ENCODE measurements at places on chromosomes 3 and 15.

DNA sequence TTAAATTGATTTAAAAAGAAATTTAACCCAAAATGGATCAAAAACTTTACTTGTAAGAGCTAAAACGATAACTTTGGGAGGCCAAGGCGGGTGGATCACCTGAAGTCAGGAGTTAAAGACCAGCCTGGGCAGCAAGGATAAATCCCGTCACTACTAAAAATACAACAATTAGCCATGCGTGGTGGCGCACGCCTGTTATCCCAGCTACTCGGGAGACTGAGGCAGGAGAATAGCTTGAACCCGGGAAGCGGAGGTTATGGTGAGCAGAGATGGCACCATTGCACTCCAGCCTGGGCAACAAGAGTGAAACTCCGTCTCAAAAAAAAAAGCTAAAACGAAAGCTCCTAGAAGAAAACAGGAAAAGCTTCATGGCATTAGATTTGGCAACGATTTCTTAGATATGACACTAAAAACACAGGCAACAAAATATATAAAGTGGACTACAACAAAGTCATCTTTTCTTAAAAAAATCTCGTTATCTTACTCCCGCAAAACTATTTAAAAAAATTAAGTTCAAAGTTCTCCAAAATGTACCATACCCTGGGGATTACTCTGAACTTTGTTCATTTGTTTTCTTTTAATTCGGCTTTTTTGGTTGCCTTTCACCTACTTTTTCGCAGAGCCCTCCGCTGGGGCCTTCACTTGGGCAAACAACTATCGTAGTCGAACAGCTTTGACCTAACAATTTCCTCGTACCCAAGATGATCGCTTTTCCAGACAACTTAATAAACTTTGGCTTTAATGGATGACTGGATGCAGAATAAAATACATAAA is 2.9 kb downstream of the HDDC3 start:
- no peak for DNase-seq

- no peak for DNase-seq
Measured at GRCh38 chr3:127476936-127477335, 113.6 kb downstream of the TPRA1 start.

DNA sequence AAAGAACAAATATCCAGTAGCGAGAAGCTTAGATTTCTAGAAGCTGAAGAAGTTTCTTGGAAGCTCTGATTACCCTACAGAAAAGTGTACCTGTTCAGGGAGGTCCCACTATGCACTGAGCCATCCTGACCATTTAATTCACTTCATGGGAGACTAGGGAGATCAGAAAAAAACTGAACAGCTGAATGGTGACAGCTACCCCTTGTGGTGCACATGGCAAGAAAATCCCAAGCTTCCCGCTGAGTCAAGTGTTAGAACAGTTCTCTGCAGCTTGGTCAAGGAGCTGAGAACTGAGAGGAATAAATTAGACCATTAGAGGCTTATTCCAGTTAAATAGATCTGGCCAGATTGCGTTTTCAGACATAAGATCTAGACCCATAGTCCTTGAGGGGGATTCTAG is 197.2 kb upstream of the VEPH1 start:
- no peak for DNase-seq

DNA sequence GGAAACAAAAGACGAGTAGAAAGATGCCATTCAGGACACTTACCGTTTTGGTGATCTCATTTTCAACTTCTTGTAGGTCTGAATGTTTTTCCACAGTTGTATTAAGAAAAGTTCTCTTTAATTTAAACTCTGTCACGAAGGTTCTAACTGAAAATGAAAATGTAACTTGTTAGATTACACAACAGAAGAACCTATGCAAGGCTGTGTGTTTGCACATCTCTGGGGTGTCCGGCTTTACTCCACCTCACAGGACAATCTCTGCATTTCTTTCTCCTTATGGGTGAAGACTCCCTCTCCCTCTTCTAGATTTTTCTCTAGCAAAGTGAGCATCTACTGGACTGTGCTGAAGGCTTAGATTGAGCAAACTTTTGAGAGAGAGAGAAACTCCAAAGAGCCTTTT is 50.6 kb downstream of the HEG1 start:
- DNase-seq, result no peak

- no peak for DNase-seq
Measured at GRCh38 chr3:105933871-105934270, 65.1 kb upstream of the CBLB start.

- DNase-seq, result no peak
Measured at GRCh38 chr3:196067439-196067838, 14.5 kb downstream of the TFRC start.

DNA sequence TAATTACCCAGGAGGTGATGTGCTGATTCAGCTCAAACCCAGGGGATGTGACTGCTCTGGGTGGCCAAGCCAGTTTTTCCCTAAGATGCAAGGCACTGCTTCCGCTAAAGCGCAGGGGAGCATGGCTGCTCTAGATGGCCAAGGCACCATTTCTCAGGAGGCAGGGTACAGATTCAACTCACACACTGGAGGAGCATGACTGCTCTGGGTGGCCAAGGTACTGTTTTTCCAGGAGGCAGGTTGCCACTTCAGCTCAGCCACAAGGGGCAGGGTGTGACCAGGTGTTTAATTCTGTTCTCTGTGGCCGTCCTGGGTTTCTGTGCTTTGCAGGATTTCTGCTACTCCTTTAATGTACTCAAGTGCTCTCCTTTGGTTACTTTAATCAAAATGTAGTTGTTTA is 659.3 kb upstream of the ARRDC4 start:
- DNase-seq, result no peak

DNA sequence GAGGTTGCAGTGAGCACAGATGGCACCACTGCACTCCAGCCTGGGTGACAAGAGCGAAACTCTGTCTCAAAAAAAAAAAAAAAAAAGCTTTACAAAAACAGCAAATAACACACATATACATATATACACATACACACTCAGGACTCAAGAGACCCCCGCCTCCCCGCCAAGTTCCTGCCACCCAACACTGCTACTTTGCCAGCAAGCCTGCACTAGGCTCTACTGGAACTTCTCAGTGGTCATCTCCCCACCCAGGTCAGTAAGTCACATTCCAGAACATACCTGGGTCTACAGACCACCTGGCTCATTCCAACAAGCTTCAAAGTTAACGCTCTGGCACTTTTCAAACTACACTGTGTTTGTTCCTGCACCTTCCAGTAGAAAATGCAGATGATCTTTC is 62.3 kb downstream of the SENP2 start:
- DNase-seq, result no peak

Data from CD4-positive, alpha-beta T cell (primary cell).